ENCODE measurements at places on chromosomes 1 and 21. TPM values are rescaled to one million over a fixed set of nuclear protein-coding genes. Genes with fewer than 3 reads are reported as not detected.

DCST1 gene
- 0.10 TPM for polyA plus RNA-seq

- no peak for DNase-seq
These were observed 51.7 kb downstream of the COL18A1 start for GRCh38 chr21:45456584-45457160.

APOBEC4 gene
- polyA plus RNA-seq: not detected

- peak; percentile 71 for DNase-seq
These were observed at the start of gene SLC37A1 for GRCh38 chr21:42513151-42513984. TSS of gene SLC37A1 (plus strand) at chr21:42513852. CDS start at chr21:42518455, 4,603 bp downstream.

DNA sequence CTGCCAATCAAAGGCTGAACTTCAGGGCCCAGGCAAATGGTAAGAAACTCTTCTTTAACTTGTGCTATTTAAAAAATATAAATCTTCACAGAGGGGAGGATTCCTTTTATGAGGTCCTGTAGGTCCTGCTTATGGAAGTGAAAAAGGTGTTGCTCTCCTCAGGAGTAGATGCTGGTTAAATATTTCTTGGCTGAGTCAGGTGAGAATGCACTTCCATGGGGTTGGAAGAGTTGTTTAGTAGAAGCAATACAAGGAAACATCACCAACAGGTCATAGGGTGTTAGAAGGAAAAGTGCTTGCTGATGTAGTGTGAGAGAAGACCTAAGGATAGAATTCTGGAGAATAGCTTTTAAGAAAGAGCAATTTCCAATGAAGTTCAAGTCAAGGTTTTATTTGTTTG lies 42.2 kb upstream of the ATP1A1 start:
- DNase-seq: no peak

CNKSR1 gene
- polyA plus RNA-seq: 16.1 TPM

GRCh38 chr1:94953746-94954145 lies 26.8 kb upstream of the CNN3 start:
- DNase-seq: no peak

GRCh38 chr1:38784452-38785284 lies 74.9 kb downstream of the RRAGC start:
- no peak for DNase-seq

ADORA1 gene
- 1.4 TPM for polyA plus RNA-seq

All from small intestine (tissue), 16 donors.